Ovary (tissue), 10 donors: ENCODE measurements at places on chromosomes 3 and 15. TPM values are rescaled to one million over a fixed set of nuclear protein-coding genes. Genes with fewer than 3 reads are reported as not detected.

DNA sequence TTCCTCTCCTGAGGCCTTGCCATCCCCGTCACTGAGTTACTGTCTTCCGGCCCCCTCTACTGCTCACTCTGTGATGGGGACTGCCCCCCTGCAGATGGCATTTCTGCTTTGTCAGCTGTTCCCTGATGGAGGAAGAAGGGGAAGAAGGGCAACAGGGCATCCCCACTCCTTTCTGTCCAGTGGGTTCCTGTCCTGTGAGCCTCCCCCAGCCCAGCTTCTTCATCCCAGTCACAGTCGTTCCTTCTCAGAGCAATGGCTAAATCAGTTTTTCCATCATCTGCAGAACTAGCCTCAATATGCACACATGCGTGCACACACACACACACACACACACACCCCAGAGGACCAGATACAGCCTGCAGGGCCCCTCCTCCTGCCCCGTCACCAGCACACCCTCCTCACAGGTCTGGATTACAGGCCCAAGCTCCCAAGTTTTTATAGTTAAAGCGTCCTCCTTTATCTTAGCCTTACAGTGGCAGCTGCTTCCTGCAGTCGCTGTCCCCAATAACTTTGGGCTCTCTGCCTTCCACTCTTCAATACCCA, 21.4 kb downstream of the ALDH1L1 start:
- no peak for DNase-seq

GRCh38 chr15:29687939-29688505, 134.2 kb downstream of the TJP1 start:
- DNase-seq: no peak

DNA sequence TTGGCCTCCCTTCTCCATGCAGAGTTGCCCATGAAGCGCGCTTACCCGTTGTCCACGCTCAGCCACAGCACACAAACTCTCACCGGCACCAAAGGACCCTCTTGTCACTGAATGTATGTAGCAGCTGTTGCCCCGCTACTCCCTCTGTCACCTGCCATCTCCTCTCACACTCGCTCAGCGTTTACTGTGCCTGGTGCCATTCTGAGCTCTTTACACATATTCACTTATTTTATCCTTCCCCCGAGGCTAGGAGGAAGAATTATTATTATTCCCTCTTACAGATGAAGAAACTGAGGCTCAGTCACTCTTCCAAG, 41.7 kb upstream of the PRR23E start:
- DNase-seq: no peak

DNA sequence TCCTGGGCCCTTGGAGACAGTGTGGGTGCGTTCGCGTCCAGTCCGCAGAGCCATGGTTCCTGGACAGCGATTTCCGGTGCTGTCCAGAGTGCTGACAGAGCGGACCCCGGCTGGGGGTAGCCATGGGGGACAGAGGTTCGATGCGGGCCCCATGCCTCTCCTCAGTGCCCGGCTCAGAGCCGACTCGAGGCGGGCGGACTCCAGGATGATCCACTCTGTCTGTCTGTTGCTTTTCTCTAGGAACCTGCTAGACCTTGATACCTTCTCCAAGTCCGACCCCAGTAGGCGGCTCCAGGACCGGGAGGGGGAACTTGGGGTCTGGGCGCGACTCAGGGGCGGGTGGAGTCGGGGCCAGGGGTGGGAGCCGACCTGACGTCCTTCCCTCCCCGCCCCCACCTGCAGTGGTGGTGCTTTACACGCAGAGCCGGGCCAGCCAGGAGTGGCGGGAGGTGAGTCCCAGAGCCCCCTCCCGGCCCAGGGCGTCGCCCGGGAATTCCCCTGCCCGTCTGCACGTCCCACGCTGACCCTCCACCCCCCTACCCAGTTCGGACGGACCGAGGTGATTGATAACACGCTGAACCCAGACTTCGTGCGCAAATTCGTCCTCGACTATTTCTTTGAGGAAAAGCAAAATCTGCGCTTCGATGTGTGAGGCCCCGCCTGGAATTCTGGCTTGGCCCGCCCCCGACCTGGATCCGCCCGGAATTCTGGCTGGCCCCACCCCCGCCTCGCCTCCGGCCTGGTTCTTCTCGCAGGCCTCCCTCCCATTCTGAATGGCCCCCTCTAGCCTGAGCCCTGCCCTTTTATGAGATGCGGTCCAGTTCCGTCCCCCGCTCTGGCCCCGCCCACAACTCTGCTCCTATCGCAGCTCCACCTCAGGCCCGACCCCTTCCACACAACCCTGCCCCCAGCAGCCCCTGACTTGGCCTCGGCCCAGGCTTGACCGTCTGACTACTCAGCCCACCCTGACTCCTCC, 1.0 kb downstream of the CPNE9 start:
- peak; percentile 34 for DNase-seq

- DNase-seq: no peak
Observed at GRCh38 chr3:178480795-178481194, 55.4 kb upstream of the KCNMB2 start.

GRCh38 chr3:139559541-139559940, 20.0 kb upstream of the RBP1 start:
- no peak for DNase-seq

DNA sequence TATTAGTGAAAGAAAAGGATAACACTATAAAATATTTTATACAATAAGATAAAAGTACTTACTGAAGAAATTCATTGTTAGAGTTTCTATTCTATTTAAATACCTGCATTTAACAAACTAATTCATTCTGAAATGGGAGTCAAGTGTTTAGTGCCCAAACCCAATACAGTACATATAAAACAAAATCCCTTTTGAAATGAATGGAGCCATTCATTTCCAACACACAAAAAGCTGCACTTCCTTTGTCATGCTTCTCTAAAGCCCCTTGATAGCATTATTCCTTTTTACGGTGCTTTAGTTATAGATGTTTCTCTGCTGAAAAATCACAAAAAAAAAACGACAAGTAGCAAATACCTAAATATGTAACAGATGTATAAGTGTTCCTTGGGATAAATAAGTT, 596.3 kb downstream of the ZIC1 start:
- no peak for DNase-seq

- DNase-seq: no peak
Observed at GRCh38 chr3:147797095-147797494, 387.9 kb downstream of the ZIC1 start.

GRCh38 chr3:39639344-39640236, 169.8 kb upstream of the MYRIP start:
- no peak for DNase-seq

DNA sequence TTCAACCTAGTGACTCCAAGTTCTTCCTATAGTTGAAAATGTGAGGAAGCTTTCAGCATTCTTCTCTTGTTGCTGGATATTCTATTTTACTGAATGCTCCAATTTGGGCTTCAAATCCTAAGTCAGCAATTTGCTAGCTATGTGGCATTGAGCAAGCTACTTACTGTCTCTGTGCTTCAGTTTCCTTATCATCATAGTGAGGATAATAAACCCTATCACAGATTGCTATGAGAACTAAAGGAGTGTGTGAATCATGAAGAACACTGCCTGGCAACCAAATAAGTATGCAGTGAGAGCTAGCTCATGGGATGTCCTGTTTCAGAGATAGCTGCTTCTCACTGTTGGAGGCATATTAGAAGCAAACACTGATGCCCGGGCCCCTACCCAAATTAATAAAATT, 163.8 kb upstream of the CDIN1 start:
- no peak for DNase-seq

- no peak for DNase-seq
Observed at GRCh38 chr3:190558796-190559195, 44.9 kb downstream of the IL1RAP start.

DNA sequence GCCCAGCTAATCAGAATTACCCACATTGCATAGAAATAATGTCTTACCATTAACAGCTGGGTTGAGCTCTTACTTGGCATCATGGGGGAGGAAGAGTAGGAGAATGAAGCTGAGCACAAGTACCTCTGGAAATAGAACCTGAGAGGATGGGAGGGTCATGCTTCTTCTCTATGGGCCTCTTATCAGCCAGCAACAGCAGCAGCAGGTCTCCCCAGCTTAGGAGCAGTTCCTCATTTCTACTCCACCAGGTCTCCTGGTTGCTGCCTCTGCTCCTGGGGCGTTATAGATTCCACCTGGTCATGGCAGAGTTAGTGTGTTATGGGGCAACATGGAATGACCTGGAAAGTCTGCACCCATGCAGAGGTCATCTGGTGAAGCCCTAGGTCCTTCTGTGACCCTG, 3.4 kb downstream of the FSD2 start:
- no peak for DNase-seq

DNA sequence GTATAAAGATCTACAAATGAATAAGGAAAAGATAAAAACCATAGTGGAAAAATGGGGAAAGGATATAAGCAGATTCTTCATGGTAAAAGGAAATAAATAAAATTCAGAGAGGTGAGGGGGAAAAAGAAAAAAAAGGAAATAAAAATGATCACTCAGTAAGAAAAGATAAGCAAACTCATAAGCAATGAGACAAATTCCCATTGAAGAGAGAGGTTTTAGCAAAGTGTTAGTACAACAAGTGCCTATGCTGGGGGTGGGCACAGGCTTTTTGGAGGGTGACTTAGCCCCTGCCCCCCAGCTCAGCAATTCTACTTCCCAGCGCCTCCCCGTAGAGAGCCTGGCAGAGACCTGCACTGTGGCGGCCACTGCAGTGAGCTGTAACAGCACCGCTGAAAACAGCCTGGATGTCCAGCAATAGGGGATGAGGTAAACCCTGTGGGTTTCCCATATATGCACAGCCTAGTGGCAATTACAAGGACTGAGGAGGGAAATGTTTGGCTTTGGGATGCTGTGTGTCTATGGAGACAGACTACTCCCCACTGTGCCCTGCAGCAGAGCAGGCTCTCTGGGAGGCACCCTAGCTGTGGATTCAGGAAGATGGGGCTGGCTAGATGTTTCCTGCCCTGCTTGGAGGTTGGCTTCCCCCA, 23.7 kb upstream of the SFMBT1 start:
- DNase-seq: peak; percentile 1

GRCh38 chr15:63668601-63669000, 71.4 kb downstream of the FBXL22 start:
- no peak for DNase-seq

GRCh38 chr3:106299300-106300098, 430.7 kb upstream of the CBLB start:
- no peak for DNase-seq

- no peak for DNase-seq
Observed at GRCh38 chr3:24683090-24683489, 188.4 kb upstream of the THRB start.

- no peak for DNase-seq
Observed at GRCh38 chr15:60003243-60004008, 685 bp upstream of the FOXB1 start.

- no peak for DNase-seq
Observed at GRCh38 chr3:48356419-48356818, 15.6 kb upstream of the FBXW12 start.

GRCh38 chr3:150331978-150332568, 76.0 kb upstream of the TSC22D2 start:
- DNase-seq: no peak

DNA sequence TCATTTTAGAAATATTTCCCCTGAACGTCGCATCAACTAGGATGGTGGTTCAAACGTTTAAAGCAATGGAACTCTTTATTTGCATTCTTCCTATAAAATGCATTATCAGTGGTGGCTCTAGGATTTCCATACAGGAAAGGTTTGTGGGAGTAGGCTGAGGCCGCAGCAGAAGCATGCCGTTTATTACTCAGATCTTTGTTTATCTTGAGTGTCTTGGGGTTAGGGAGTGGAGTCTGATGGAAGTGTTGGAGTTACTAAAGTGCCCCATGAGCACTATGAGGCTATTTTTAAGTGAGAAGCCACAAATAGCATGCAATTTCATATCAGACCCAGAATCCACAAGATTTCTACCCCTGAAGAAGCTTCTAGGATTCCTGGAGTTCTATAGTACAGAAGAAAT, 26.2 kb downstream of the ATOSA start:
- DNase-seq: no peak

- DNase-seq: no peak
Observed at GRCh38 chr15:86905625-86906256, 826.1 kb downstream of the AGBL1 start.

GRCh38 chr3:18389108-18389733, 35.9 kb downstream of the SATB1 start:
- DNase-seq: no peak

DNA sequence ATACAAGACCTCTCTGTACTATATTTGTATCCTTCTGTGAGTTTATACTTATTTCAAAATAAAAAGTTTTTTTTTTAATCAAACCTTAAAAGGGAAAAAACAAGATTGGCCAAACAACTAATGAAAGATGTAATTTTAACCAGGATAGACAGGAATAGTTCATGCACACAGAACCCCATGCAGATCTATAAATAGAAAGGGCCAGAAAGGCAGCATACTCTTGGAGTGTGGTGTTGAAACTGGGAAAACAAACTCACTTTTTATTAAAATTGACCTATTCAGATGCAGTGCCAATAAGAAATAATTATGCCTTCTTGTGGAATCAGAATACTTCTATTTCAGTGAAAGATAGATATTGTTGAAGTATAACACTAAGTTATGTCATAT, 204.6 kb downstream of the PLCL2 start:
- no peak for DNase-seq

DNA sequence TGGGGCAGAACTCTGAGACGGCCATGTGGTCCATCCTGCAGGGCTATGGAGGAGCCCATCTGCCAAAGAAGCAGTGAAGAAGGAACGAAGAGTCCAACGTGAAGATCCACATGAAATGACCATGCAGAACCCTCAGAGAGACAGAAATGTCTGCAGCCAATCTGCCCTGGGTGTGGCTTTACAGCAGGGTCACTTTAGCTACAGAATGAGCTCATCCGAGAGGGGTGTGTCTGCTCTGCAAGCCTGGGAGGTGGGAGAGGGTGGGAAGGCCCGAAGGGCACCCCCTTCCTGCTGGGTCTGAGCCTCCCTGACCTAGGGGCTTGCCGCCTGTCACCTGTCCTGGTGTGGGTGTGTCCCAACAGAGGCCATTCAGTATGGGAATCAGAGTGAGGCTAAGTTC, 176.3 kb downstream of the ATP10A start:
- no peak for DNase-seq

Gene RAB6B
- 9.1 TPM for polyA plus RNA-seq

Gene WDR93
- 0.33 TPM for polyA plus RNA-seq

Gene HRH1
- 13.0 TPM for polyA plus RNA-seq
